ENCODE measurements at places on chromosomes 7 and 10.

- no peak for DNase-seq
Measured at GRCh38 chr7:115297656-115298055, 375.8 kb downstream of the MDFIC start.

GRCh38 chr10:3948843-3949242, 163.8 kb upstream of the KLF6 start:
- DNase-seq = no peak

GRCh38 chr7:15886626-15887025, 200.1 kb upstream of the MEOX2 start:
- no peak for DNase-seq

DNA sequence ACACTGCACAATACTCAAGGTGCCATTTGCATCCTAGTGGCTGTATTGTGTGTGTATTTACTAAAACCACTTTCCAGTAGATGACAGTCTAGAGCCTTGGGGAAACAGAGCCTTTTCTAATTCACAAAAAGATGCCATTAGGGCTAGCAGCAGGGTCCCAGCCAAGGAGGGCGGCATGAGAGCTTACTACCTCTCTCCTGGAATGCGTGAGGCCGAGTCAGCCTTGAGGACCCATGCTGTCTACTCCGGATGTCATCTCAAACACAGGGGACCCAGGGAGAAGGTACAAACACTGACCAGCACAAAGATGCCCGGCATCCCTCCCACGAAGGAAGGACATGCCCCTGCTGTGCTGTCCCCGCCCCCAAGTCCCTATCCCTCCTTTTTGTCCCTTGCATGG, 65.5 kb downstream of the CYCS start:
- no peak for DNase-seq

- DNase-seq = no peak
Measured at GRCh38 chr7:108345710-108346336, 110.4 kb downstream of the NRCAM start.

DNA sequence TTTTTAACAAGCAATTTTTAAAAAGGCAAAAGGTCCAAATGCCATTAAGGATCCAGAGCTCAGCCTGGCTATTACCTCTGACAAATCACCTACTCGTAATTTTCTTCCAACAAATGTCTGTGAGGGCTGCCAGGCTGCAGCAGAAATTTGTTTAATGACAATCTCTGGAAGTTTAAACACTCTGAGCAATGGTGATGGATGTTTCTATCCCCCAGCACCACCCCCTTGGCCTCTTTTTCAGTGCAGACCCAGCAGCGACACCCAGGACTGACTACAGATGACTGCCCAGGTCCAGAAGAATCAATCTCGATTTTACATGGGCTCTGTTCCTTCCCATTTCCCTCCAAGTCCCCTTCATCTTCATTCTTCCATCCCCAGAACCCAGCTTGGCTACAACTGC, 201.4 kb upstream of the AOAH start:
- no peak for DNase-seq

GRCh38 chr10:79176052-79176501, 107.3 kb downstream of the ZMIZ1 start:
- no peak for DNase-seq

DNA sequence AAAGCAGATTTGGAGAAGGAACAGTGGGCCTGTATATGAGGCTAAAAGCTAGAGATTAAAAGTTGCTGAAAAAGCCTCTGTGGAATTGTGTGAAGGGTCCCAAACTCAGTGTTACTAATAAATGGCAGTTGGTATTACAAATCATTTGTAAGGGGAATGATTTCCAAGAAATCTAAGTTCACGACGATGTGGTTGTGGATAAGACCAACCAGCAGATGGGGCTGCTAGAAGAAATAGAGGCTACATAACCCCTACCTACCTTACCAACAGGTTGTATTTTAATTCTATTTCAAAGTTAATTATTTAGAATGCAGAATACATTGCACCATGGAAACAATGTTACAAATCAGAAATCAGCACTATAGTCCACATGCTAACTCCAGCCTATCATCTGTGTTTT, 377.1 kb downstream of the HPSE2 start:
- DNase-seq = no peak

- no peak for DNase-seq
Measured at GRCh38 chr7:127770885-127771284, 118.9 kb downstream of the SND1 start.

DNA sequence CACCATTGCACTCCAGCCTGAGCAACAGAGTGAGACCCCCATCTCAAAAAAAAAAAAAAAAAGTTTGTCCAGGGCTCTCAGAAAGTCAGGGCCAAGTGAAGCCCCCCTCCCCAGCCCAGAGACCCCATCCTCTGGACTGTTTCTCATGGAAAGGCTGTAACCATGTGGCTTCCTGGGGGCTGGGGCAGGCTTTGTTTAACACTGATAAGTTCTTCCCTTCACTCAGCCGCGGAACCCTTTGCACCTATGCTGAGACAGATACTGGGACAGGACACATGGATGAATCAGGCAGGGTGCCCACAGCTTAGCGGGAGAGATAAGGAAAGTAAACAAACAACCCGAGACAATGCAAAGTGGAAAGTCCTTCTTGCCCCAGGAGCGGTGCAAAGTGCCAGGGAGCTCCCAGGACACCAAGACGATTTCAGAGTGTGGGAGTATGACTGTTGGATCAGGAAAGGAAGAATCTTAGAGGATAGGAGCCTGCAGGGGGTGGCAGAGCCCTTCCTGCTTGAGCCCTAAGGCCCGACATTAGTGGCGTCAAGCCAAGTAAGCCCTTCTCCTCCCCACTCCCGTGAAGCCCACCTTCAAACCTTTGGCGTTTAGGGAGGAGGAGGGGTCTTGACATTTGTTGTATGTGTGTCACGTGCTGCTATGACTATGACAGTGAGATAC, 11.6 kb downstream of the MLXIPL start:
- peak; percentile 40 for DNase-seq

- no peak for DNase-seq
Measured at GRCh38 chr7:146781352-146782116, 664.9 kb downstream of the CNTNAP2 start.

- no peak for DNase-seq
Measured at GRCh38 chr10:125236091-125236490, 75.7 kb upstream of the CTBP2 start.

DNA sequence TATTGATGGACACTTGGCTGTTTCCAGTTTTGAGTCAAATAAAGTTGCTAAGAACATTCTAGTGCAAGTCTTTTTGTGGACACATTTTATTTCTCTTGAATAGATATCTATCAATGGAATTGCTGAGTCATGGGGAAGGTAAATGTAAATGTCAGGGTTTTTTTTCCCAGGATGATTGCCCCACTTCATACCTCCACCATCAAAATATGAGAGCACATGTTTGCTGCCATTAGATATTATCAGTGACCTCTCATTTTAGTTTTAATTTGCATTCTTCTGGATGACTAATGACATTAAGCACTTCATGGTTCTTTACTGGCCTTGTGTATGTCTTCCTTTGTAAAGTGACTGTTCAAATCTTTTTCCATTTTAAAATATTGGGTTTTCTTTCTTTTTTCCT, 45.7 kb downstream of the PAPSS2 start:
- no peak for DNase-seq

DNA sequence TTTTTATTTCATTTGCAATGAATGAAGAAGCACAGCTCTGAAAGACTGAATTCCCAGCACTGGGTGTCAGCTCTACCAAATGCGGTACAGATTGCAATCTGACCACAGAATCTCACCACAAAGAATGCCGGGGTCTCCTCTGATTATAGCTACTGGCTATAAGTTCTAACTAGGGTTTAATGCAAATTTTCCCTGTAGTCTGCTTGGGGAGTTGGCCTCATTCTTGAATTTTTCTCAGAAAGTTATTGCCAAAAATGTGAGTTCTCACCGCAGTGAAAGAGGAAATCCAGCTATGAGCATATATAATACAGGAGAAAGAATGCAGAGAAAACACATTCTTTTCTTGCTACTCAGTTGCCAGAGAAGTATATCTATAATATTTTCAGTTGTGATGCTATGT, 1255.7 kb upstream of the LRRTM3 start:
- peak; percentile 37 for DNase-seq

DNA sequence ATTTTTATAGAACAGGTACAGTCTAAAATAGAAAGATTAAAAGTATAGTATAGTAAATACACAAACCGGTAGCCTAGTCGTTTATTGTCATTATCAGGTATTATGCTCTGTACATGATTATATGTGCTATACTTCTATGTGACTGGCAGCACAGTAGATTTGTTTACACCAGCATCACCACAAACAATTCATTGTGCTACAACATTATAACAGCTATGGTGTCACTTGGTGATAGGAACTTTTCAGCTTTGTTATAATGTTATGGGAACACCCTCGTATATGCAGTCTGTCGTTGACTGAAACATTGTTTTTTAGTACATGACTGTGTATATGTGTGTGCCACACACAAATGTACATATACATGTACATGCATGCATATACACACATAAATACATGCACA, 19.1 kb downstream of the ZNF365 start:
- DNase-seq = no peak

GRCh38 chr10:15267496-15267895, 99.0 kb upstream of the NMT2 start:
- DNase-seq = no peak

GRCh38 chr10:127196282-127197153, at the start of gene INSYN2A:
INSYN2A (minus strand) TSS chr10:127196591; CDS start chr10:127176395, 20,196 bp downstream.
- peak; percentile 62 for DNase-seq

- DNase-seq = no peak
Measured at GRCh38 chr10:106528702-106529101, 635.8 kb downstream of the SORCS1 start.

- no peak for DNase-seq
Measured at GRCh38 chr7:17134786-17135185, 163.7 kb upstream of the AHR start.

DNA sequence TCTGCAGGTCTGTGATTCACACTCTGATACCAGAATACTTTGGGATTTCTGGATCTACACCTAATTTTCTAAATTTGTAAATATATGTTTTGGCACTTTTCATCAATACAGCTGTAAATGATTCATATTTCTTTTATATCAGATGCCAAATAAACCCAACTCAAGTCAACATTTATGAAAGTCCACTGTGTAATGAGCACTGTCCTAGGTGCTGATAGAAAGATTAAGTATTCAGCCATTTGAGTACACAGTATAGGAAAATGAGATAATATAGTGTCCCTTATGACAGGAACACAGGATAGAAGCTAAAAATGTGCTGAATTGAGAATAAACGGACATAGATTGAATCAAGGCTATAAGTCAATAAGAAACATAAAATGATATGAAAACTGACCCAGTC, 6.4 kb downstream of the ANXA7 start:
- DNase-seq = peak; percentile 7

GRCh38 chr10:101020427-101021075, 10.4 kb downstream of the PDZD7 start:
- DNase-seq = no peak

- no peak for DNase-seq
Measured at GRCh38 chr10:33353334-33353733, 18.9 kb upstream of the NRP1 start.

DNA sequence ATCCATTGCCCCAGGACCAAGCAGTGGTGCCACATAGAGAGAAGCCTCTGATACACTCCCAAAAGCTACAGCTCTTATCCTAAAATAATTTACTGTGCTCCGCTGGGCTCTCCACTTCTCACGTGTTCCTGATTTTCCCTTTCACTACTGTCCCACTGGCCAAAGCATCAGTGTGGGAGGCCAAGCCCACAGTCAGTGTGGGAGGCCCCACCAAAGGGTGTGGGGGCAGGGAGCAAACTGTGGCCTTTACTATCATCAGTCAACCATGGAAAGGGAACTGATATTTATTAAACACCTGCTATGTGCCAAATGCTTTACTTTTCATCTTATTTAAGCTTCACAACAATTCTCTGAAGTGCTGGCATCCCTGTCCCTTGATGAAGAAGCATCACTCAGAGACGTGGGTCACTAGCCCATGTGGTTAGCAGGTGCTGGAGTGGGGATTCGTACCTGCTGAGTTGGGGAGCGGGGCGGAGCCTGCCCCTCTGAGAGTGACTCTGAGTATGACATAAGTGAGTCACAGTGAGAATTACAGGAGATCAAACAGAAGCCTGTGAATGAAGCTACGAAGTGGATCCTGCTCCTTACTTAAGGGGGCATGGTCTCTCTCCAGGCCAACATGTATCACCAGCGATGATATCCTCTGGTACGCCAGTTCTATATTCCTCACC, 50.4 kb downstream of the PYROXD2 start:
- no peak for DNase-seq

- no peak for DNase-seq
Measured at GRCh38 chr7:11548532-11548931, 283.5 kb downstream of the THSD7A start.

DNA sequence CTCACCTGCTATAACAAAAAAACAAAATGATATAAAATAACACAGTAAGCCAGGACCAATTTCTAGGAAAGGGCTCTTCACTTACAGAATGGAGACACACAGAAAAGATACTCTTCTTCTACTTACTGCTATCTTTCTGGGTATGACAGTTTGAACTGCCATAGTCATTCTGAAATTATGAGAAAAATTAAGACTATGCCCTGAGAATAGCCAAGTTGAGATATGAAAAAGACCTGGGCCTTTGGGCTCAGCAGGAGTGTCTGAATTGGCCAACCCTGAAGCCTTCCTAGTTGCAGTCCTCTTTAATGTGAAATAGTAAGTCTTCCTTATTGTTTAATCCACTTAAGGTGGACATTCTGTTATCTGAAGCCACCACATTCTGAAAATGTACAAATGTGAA, 519.5 kb downstream of the GRID1 start:
- no peak for DNase-seq

GRCh38 chr7:26278770-26279169, 12.9 kb upstream of the SNX10 start:
- peak; percentile 29 for DNase-seq

DNA sequence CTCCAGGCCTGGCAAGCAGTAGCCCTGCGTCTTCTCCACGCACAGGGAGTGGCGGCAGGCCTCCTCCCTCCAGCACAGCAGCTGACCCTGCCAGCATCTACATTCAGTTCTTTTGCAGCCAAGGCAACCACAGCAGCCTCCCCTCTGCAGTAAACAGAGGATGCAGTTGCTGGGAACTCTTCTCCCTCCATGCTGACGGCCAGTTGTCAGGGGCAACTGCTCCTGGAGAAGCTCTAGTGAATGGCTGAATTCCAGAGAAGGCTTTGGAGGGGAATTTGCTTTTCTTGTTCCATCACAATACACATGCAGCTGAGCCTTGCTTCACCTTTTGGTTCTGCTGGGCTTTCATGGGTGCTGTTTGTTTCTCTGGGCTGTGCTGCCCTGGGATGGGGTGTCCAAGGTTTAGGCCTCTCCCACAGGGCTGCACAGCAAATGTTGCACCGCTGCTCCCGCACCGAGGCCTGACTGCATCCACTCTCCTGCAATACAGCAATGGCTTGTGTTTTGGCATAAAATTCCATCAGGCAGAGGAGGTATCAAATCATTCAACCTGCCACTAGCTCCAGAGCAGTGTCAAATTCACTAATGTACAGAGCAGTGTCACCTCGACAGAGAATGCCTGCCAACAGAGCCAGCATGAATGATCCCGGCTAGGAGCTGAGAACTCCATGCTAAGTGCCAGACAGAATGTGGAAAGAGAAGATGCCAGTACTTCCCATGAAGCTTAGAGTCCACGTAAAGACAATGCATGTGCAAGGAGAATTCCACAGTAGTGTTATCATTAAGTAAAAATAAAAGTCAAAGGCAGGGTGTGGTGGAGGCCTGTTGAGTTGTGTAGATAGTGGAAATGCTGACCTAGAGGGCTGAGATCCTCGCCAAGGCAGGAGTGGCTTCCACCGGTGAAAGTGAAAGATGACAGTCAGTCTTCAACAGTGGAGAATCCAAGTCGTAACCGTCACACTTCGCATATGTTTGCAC, 399.6 kb downstream of the DPP6 start:
- DNase-seq = no peak

Measured in T47D (cell line).